Right cardiac atrium (tissue), 5 donors: ENCODE measurements at places on chromosomes 2 and 18.
A peak's percentile ranks its signal among the peaks of the same experiment; 100 is the strongest.

DNA sequence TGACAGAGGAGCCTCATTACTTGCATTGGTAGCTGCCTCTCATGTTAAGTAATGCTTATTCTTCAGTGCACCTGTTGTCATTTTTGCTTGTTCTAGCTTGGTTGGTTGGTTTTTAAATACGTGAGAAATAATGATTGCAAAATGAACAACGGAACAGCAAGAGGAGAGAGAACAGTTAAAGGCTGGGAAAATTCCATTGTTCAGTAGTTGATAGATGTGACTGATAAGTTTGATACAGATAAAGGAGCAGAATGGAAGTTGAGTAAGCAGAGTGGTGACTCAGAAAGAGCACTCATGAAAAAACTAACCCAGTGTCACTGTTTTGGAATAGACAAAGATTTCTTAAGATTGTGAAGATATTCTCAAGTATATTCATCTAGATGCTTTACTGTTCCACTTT lies 50.5 kb downstream of the MTA3 start:
- no peak for DNase-seq

GRCh38 chr2:238865744-238866355 lies 18.0 kb downstream of the TWIST2 start:
- no peak for DNase-seq

DNA sequence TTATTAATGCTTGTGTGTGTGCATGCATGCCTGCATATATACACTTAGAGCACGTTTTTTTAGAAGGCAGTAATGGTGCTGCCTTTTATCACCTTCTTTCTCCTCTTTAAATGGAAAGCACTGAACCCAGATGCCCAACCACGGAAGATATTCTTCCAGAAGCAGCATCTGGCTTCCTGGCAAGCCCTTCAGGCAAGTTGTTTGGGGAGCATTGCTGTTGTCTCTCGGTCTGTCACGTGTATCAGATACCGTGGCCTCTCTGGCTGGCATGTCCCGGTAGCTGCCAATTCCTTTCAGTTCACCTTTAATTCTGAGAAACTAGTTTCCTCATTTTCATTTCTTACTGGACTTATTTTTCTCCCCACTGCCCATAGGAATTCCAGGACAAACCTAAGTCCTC lies 587.8 kb downstream of the ARHGAP15 start:
- peak; percentile 33 for DNase-seq

DNA sequence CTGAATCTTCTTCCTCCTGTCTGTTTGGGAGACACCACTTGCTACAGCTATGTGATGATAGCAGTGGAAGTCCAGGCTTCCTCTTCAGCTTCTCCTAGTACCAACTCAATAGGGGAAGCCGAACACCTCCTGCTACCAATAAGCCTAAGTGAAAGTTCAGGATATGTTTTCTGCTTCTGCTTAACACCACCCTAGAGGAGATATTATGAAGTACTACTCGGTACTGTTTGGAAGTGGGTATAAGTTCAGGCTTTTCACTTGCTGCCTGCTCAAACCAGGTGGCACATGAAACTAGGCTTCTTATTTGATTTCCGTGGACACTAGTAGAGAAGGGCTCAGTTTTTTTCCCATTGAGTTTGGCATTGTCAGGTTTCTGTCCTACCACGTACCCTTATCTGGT lies 99.8 kb downstream of the PTPN4 start:
- DNase-seq = no peak

- no peak for DNase-seq
Observed at GRCh38 chr18:1624612-1625011, 719.9 kb downstream of the ADCYAP1 start.

- DNase-seq = no peak
Observed at GRCh38 chr2:23589739-23590138, 204.8 kb downstream of the KLHL29 start.

- no peak for DNase-seq
Observed at GRCh38 chr2:47357483-47357882, 45.5 kb upstream of the MSH2 start.

DNA sequence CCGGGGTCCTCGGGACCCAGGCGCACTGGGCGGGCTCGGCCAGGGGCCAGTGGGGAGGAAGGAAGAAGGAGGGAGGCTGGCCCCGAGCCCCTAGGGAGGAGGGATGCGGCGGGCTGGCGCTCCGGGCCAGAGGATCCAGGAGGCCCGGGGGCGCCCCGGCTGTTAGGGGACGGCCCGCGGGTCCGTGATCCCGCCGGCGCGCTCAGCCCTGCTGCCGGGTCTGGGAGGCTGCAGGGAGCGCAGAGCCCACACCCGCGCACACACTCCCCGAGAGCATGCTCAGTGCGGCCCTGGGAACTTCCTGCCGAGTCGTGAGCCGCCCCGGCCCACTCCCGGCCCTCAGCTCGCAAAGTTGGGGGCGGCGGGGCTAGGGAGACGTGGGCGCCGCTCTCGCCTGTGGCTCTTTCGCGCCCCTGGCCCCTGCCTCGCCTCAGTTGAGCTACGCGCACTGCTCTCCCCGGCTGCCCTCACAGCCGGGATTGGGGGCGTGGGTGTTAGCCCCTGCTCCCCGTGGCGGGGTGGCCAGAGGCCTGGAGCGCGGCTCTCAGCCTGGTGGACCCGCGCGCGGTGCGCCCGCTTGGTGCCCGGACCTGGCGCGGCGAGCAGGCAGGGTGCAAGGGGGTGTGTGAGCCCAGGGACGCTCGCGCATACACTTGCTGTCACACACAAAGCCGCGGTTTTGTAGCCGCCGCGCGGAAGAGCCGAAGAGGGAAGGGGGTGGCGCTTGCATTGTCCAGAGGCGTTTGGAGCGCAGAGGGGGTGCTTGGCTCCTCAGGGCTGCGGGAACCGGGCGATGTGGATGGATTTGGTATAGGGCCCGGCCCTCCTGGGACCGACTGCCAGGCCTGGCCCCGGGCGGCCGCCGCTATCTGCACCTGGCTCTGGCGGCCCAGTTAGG lies 132.9 kb upstream of the MGAT5 start:
- peak; percentile 90 for DNase-seq

GRCh38 chr2:25620711-25621110 lies 52.7 kb downstream of the DTNB start:
- no peak for DNase-seq

GRCh38 chr2:190685333-190685732 lies 36.5 kb downstream of the NAB1 start:
- DNase-seq = no peak

GRCh38 chr2:95275601-95276243 lies 1.5 kb downstream of the PROM2 start:
- no peak for DNase-seq

GRCh38 chr2:152062125-152063091 lies 36.4 kb downstream of the CACNB4 start:
- no peak for DNase-seq

- DNase-seq = no peak
Observed at GRCh38 chr2:82968358-82968757, 1490.7 kb downstream of the SUCLG1 start.

GRCh38 chr2:162177301-162177700 lies 25.3 kb upstream of the GCG start:
- no peak for DNase-seq

- no peak for DNase-seq
Observed at GRCh38 chr18:75556841-75557240, 129.3 kb upstream of the SMIM21 start.

DNA sequence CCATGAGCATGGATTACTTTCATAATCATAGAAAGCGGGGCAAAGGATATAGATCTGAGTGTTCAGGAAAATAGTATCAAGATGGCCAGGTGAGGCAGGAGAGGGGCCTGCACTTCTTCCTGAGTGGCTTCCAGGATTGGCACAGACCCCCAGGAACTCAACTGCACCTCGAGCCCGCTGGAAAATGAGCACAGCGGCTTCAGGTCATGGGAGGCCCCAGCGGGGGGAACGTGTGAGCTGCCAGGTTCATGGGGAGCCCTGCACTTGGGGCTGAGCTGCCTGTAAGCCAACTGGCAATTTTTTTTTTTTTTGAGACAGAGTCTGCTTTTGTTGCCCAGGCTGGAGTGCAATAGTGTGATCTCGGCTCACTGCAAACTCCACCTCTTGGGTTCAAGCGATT lies 81.5 kb upstream of the ODC1 start:
- DNase-seq = no peak

- DNase-seq = no peak
Observed at GRCh38 chr2:64533882-64534281, 9.8 kb downstream of the AFTPH start.

GRCh38 chr18:3649633-3650426 lies 199.9 kb downstream of the TGIF1 start:
- DNase-seq = peak; percentile 48

- DNase-seq = no peak
Observed at GRCh38 chr2:141386168-141386567, 744.6 kb downstream of the LRP1B start.

DNA sequence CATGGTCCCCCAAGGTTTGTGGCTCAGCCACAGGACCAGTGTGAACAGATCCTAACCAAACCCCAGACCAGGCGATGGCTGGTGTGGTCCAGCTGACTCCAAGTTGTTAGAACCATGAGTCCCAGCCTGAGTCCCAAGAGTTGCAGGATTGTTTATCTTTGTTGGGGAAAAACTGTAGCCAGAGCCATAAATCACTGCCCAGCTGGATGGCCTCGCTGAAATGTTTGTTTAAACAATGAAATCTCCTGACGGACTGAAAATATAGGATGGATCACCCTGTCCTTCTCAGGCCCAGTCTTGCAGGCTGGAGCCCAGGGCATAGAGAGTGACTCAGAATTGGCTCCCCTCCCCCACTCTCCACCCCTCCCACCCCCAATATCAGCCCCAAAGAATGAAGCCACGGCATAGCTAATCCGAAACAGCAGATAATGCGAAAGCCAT lies 36.4 kb downstream of the PKDCC start:
- DNase-seq = peak; percentile 89

- DNase-seq = peak; percentile 34
Observed at GRCh38 chr2:28347596-28347995, 45.1 kb upstream of the FOSL2 start.

DNA sequence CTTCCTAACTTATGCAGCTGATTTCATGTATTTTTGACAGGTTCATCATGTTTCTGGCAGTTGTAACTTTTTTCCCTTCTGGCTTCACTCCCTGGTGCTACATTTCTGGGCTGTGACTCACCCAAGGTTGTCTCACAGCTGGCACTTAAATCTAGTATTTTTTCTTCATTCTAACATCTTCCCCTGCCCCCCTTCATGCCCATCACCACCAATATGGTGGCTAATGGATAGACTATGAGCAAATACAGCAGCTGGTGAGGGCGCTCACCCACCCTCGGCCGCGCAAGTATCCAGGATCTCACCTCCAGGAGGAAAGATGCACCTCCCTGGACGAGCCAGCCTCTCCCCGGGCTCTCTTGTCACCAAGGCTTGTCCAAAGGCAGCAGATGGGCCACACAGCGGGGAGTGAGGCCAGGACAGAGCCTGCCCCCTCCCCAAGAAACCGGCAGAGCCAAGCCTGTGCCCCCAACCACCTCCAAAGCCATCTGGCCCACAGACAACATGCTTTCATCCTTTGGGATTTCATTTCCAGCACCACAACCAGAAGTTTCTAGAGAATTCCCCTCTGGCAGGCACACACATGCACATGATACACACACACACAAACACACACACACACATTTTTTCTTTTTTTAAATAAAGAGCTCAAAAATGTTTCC lies 39.1 kb downstream of the ATOH8 start:
- DNase-seq = peak; percentile 62

DNA sequence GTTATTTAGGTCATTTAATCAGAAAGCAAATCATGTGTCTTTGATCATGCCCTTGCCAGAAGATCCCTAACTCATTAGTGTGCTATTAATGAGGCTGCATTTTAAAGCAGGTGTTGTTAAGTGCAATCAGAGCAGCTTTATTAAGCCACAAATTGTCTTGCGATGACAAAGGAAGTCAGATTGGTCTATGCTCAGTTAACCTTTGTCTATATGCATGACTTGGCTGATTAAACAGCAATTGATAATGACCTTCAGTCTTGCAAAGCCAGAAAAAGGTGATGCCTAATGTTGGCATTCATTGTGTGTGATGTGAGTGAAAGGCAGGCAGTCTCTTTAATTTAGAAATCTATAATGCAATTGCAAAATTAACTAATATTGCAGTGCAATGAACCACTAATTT lies 166.9 kb downstream of the RND3 start:
- DNase-seq = no peak

DNA sequence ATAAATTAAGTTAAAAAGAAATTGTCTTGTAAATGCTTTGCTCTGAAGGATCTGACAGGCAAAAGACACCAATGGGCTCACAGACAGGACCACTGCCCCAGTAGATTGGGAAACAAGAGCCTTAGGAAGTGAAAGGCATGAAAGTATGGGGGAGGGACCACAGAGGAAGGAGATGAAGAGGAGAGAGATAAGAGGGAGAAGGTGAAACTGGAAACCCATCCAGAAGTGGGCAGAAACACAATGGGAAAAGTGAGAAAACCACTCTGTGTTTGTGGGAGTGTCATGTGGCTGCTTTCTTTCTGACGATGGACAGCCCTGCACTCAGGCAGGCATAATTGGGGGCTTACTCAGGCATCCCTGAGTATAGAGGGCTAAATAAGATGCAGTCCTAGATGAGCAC lies 101.5 kb upstream of the STON1 start:
- DNase-seq = no peak

GRCh38 chr2:221170548-221170947 lies 401.6 kb downstream of the EPHA4 start:
- DNase-seq = no peak

- no peak for DNase-seq
Observed at GRCh38 chr2:159960414-159960813, 102.0 kb downstream of the PLA2R1 start.

- no peak for DNase-seq
Observed at GRCh38 chr2:159900343-159900742, 102.3 kb upstream of the CD302 start.

- DNase-seq = peak; percentile 42
Observed at GRCh38 chr2:172710584-172711047, 25.0 kb upstream of the RAPGEF4 start.

GRCh38 chr2:95575857-95576256 lies 15.9 kb upstream of the TRIM43 start:
- DNase-seq = no peak

- no peak for DNase-seq
Observed at GRCh38 chr2:172214252-172214651, 111.6 kb upstream of the DLX2 start.

DNA sequence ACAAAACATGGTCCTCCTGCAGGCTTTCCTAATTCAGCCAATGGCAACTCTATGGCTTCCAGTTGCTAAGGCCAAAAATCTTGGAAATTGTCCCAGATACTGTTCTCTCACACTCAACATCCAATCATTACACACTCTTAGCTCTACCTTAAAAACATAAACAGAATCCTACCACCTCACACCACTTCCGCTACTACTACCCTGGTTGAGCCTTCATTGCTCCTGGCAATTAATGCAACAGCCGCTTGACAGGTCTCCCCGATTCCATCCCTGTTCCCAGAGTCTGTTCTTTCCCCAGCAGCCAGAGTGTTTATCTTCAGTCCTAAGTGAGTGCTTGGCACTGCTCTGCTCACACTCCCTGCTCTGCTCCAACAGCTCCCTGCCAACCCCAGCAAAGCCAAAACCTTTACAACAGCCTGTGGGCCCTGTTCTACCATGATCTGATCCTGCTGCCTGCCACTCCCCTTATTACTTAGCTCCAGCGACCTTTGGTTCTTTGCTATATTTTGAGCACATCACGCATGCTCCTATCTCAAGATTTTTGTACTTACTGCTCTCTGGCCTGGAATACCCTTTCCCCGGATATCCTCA lies 67.5 kb upstream of the AMMECR1L start:
- DNase-seq = peak; percentile 83
